Stimulated activated CD8-positive, alpha-beta memory T cell treated with anti-CD3 and anti-CD28 coated beads, Interleukin-7, amount 100 ng/mL, for 4 hours (primary cell): ENCODE measurements at places on chromosomes 3 and 15.

GRCh38 chr3:197512691-197513571 is 42.8 kb downstream of the BDH1 start:
- no peak for DNase-seq

- no peak for DNase-seq
Observed at GRCh38 chr15:47768735-47769134, 51.4 kb downstream of the SEMA6D start.

GRCh38 chr15:59039225-59039624 is 51.8 kb downstream of the RNF111 start:
- no peak for DNase-seq

DNA sequence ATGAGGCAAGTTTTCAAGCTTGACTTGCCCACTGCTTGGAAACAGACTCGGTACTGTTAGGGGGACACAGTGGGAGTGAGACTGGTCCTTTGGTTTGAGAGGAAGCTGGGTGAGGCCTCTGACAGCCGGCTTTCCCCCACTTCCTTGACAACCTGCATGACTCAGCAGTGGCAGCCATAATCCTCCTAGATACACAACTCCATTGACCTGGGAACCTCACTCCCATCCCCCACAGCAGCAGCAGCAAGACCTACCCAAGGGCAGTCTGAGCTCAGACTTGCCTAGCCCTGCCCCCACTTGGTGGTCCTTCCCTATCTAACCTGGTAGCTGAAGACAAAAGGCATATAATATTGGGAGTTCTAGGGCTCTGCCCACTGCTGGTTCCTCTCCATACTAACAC is 1043.5 kb upstream of the ALCAM start:
- no peak for DNase-seq

- no peak for DNase-seq
Observed at GRCh38 chr3:108757404-108757982, at the start of gene RETNLB. Gene RETNLB (minus strand): TSS chr3:108757410. CDS start chr3:108757185, 225 bp downstream.

- DNase-seq, result no peak
Observed at GRCh38 chr3:64760258-64760657, 72.5 kb upstream of the ADAMTS9 start.

- DNase-seq, result no peak
Observed at GRCh38 chr3:23829242-23829934, 23.6 kb downstream of the UBE2E1 start.

GRCh38 chr3:12829886-12830784 is 11.2 kb downstream of the RPL32 start:
- DNase-seq, result no peak

GRCh38 chr3:194271460-194272035 is 79.6 kb downstream of the CPN2 start:
- DNase-seq, result no peak

- no peak for DNase-seq
Observed at GRCh38 chr3:65500398-65501306, 538.1 kb downstream of the MAGI1 start.

DNA sequence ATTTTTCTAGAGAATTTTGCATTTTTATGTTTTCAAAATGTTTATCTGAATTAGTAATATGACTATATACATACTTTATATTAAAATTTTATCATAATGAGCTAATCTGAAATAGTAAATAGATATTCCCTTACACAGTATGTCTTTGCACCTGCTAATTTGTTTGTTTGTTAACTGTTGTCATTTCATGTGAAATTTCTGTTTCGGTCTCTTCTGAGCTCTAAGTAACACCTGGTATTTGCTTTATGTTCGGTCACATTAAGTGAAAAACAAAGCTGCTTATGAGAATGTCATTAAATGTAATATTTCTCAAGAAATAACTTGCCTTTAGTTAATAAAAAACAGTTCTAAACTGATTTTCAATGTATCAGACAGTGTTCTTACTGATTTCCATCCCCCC is 61.1 kb downstream of the FNDC3B start:
- no peak for DNase-seq
